Smooth muscle cell of the brain vasculature (primary cell): ENCODE measurements at places on chromosomes 3 and 15.

DNA sequence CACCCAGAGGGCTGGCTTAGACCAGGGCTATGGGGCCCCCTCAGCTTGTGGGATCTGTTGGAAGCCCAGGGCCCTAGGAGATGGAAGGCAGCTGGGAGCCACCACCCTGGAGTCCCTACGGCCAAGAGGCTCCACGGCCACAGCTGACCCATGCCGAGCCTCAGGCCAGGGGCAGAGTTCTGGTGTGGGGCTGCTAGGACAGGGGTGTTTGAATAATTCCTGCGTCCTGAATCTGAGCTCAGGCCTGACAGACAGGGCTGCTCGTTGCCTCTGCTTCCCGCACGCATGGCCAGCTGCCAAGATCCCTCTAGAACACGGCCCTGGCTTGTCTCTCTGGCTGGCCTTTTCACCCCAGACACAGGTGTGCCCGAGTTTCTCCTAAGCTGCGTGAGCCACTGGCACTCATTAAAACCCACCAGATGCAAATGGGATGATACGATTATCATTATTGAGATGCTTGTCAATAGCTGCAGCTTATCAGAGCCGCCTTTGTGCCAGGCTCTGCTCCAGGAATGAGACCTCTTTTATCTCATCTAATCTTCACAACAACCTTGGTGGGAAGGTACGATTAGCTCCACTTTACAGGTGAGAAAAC is 70.2 kb downstream of the EFCAB12 start:
- no peak for DNase-seq

- no peak for DNase-seq
Measured at GRCh38 chr15:38187630-38188313, 64.9 kb upstream of the SPRED1 start.

- DNase-seq: no peak
Measured at GRCh38 chr3:32525720-32526119, 23.1 kb upstream of the CMTM6 start.

GRCh38 chr3:4166540-4166939 is 136.6 kb upstream of the SETMAR start:
- DNase-seq: no peak

DNA sequence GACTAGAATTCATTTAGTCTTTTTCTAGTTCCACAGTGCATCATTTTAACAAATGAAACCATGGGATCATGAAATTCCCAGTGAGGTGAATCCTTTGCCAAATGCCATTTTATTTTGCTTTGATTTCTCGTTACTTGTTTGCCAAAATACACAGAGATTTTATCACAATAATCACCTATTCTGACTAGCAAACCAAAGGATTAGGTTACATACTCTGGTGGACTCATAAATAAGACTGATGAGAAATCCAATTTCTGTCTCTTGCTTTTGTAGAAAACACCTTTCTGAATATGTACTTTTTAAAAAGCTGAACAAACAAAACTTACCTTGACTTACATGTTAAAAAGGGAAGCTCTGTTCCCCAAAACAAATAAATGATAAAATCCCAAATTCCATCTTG is 12.2 kb downstream of the ERC2 start:
- no peak for DNase-seq

DNA sequence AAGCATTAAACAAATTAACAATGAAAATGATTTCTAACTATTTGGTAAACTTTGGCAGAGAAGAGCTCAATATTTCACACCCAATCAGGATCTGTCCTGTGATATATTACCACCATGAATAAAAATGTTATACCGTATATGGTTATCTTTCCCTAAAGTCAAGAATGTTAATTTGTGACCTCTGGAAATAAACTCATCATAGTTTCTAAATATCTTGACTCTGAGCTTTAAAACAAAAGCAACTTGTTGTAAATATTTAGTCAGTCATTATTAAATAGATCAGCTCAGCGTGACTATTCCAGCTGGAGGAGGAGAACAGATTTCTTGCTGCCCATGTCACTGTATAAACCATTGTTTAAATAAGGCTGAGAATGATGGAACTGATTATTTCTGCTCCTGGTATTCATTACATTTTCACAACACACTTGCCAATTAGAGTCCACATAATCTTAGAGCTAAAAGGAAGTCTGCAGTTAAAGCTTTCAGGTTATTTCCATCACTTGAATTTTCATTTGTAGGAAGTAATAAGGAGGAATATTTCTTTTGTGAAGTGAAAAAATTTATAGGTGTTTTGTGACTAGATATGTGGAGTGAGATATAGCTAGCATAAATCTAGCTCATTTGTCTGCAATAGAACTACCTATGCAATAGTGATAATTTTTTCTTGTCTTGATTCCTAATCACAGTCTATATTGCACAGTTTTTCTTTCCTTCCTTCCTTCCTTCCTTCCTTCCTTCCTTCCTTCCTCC is 106.5 kb upstream of the P2RY1 start:
- no peak for DNase-seq

- DNase-seq: no peak
Measured at GRCh38 chr3:172803489-172803888, 53.0 kb downstream of the ECT2 start.

GRCh38 chr15:48559285-48559684 is 86.2 kb downstream of the FBN1 start:
- peak; percentile 64 for DNase-seq

DNA sequence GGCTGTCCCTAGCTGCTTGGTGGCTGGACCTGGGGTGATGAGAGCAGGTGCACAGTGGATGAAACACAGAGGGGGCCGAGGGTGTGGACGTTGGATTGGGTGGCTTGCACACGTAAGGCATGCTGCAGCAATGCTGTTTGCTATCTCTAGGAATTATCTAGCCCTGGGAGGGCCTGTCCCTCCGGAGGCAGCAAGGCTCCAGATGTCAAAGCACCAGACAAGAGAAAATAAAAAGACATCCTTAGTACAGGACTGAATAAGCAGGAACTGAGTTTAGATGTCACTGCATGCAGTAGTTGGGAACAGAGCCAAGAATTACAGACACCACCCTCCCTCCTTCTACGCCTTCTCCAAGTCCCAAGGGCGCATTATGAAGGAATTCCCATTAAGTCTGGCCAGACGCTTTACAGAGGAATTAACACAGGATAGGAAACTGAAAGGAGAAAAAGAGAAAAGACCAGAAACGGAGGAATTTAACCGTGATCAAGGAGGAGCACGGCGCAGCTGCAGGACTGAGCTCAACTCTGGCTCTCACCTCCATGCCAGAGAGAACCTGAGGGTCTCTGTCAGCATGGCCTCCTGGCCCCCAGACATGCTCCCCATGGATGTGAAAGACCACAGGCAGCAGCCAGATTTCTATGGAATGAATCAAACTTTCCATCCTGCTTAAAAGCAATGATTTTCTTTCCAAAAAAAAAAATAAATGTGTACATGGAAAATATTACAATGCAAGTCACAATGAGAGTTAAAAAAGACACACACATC is 13.8 kb downstream of the ATP10A start:
- DNase-seq: no peak

GRCh38 chr3:20776692-20777091 is 590.7 kb upstream of the SGO1 start:
- no peak for DNase-seq

DNA sequence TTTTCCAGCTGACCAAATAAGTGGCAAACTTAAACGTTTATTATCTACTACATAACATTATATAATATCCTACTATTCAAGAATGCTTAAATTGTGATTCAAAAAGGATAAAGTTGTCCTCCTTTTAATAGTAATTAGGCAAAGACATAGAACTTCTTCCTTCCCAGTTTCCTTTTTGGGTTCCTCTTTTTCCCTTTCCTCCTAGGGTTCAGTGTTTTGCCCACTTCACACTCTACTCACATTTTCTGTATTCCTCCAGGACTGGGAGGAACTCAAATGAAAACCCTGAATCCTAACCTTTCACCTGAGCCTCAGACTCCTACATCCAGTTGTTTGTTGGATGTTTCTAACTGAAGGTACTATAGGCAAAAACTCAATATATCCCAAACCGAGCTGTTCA is 132.5 kb downstream of the PEAK1 start:
- DNase-seq: no peak

DNA sequence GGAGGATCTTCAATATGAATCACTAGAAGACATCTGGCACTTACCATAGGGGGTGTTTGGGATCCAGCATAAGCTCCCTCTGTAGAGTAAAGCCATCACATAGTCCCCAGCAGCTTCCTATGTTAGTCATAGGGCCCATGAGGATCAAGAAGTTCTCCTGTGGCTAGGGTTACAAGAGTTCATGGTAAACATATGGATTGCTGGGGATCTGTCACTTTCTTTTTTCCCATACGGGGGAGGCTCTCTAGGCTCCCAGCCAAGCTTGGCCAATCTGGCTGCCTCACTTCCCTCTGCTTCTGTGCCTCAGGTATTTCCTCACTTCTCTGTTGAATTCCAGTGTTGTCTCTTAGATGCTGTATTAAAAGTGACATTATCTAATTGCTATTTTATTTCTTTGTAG is 597.9 kb downstream of the PDCD6IP start:
- DNase-seq: no peak

DNA sequence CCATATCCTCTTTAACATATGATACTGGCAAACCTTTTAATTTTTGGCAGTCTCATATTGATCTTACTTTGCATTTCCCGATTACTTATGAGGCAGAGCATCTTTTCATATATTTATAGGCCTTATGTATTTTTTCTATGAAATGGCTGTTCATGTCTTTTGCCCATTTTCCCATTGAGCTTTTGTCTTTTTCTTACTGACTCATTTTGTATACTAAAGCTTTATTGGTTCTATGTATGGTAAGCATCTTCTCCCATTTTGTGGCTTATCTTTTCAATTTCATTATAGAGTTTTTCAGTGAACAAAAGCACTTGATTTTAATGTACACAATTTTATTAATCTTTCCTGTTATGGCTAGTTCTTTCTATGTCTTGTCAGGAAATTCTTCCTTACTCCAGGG is 17.2 kb downstream of the HDGFL3 start:
- DNase-seq: no peak

GRCh38 chr3:48398701-48399386 is 26.8 kb downstream of the FBXW12 start:
- no peak for DNase-seq

- no peak for DNase-seq
Measured at GRCh38 chr15:75028991-75029377, 5.6 kb downstream of the PPCDC start.

DNA sequence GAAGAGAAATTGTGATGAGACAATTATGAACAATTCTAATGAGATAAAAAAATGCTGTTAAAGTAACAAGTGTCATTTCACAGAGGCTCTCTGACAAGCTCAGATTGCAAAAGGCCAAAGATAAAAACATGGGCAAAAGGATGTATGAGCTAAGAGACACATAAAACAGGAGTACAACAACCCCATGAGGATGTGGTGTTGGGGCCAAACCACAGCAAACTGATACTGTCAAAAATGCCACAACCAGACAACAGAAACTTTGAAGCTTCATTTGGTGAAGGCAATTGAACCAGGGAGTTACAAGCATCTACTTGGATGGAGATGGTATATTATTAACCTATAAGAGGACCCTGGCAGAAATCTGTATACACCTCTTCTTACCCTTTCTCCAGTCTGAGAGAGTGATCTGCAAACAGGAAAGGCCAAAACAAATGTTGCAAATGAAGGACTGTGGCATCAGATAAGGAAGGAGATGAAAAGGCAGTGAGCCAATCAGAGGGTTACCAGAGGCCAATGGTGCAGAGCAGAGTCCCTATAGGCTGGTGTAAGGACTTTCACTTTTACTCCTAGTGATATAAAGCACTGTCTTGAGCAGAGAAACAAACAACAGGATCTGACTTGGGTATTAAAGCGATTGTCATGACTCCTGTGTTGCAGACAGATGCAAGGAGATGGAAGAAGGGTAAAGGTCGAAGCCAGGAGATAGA is 659.0 kb downstream of the NTRK3 start:
- no peak for DNase-seq

- no peak for DNase-seq
Measured at GRCh38 chr3:71964170-71964569, 179.2 kb upstream of the PROK2 start.

- DNase-seq: no peak
Measured at GRCh38 chr3:192365571-192365970, 361.8 kb downstream of the FGF12 start.

DNA sequence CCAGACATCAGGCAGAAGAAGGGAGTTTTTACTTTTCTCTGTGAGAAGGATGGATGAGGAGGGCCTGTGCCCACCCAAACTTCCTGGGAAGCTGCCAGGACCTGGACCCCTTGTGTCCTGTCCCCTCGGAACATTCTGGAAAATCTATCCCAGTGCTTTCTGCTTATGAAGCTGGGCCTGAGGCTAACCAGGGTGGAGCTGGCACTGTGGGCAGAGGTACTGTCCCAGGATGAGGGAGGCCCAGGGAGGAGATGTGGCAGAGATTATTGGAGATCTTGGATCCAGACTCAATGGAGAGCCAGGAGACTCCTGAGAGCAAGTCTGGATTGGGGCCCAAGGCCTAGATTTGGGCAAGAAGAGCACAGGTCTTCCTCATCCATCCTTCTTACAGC is 44.4 kb downstream of the SPSB4 start:
- no peak for DNase-seq

DNA sequence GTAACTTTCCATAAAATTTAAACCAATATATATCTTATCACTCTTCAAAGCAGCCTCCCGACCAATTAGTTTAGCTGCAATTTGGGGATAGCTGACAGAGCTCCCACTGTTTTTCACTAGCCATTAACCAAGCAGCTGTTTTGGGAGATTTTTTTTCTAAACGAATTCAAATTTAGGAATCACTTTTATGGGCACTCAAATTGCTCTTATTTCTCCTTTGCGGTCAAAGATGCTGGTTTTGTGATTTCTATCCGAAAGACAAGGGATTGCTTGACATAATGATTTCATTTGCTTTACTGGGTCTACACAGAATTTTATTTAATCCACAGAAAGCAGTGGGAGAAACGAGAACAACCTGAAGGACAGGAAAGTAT is 505.7 kb upstream of the IL12A start:
- DNase-seq: no peak

DNA sequence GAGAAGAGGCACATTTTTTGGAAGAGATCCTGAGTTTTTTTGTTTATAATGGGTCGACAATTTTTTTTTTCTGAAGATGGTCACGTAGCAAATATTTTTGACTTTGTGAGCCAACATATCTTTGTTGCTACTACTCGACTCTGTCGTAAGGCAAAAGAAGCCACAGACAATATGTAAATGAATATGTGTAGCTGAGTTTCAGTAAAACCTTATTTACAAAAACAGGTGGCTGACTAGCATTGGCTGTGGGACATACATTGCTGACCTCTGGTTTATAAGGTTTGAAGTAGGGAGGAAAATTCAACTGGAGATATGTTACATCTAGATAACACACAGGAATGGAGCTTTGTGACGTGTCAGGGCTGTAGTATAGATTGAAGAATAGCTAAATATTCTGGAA is 22.5 kb upstream of the NANOGP8 start:
- no peak for DNase-seq

DNA sequence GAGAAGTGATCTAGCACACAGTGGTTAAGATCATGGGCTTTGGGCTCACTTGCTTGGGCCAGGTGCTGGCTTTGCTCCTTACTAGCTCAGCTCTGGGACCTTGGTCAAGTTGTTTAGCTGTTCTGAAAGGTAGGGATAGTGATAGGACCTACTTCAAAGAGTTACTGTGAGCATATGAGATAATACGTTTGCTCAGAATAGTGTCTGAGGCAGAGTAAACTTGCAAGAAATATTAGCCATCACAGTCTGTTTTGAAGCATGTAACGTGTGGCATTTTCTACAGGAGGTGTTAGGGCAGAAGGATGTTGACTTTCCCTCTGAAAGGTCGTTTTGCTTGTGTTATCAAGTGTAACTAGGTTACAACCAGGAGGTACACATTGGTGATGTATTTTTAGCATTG is 34.5 kb upstream of the NFKBIZ start:
- no peak for DNase-seq

- no peak for DNase-seq
Measured at GRCh38 chr3:18885612-18886011, 262.7 kb upstream of the KCNH8 start.

- DNase-seq: peak; percentile 9
Measured at GRCh38 chr3:16828815-16829214, 55.9 kb upstream of the PLCL2 start.
